ENCODE measurements at places on chromosomes 3 and 15.

DNA sequence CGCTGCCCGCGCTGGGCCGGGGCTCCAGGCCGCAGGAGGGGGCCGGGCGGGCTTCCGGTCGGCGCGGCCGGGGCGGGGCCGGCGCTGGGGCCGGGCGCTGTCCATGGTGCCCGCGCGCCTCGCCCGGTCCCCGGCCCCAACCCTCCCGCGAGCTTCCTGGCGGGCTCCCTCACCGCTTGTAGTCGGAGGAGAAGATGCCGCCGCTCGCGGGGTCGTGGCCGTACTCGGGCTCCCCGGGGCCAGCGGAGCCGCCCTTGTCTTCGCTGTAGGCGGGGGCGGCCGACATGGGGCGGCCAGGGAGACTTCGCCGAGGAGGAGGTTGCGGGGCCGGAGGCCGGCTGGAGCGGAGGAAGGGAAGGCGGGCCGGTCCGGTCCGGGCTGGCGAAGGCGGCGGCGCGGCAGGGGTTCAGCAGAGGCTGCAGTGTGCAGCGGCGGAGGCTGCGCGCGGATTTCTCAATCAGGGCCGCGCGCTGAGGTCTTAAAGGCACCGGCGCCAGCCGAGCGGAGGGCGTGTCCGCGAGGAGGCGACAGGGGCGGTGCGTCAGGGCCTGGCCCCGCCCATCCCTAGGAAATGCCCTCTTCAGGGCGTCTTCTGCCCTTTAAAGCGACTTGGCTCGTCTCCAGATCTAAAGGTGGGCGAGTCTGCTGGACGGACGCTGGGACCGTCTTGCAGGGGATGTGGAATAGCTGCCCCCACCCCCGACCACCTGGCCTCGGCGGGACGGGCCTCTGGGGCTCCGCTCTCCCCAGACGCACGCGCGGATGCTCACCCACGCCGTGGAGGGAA, at the start of gene AP3B2:
Gene AP3B2 (minus strand): TSS at position 455 of the 787 bp plus-strand sequence. CDS start 169 bp downstream, at position 286.
- peak; percentile 70 for DNase-seq

DNA sequence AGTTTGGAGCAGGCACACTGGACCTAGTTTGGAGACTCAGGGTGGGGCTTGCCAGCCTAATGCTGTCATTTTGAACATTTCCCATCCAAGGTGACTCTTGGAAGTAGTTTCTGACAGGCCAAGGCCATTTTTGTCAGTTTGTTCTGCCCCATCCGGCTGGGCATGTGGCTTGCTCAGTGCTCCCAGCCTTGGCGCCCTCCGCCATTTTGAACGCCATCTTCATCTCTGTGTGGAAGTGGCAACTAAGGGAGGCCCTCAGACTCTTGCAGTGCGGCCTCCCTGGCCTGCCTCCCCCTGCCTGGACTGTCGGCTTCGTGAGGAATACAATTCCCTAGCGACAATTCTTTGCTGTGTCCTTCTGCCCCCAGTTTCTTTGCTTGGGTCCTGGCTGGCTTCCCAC, 150.6 kb upstream of the RGMA start:
- no peak for DNase-seq

DNA sequence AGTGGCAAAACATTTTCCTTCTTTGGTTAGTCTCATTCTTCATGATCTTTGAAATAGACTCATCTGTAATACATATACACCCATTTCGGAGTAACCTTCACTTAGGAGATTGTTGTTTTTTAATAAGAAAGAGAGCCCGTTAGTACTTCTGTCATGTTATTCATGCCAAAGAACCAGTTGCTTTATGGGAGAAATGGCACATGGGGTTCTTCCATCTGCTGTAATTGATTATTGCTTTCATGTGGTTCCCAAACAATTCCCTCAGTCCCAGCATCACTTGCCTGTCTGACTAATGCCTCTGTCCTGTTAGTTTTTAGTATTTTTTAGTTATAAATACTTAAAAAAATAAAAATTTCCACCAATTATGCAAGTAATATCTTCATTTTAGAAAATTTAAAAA, 33.8 kb upstream of the FAH start:
- no peak for DNase-seq

DNA sequence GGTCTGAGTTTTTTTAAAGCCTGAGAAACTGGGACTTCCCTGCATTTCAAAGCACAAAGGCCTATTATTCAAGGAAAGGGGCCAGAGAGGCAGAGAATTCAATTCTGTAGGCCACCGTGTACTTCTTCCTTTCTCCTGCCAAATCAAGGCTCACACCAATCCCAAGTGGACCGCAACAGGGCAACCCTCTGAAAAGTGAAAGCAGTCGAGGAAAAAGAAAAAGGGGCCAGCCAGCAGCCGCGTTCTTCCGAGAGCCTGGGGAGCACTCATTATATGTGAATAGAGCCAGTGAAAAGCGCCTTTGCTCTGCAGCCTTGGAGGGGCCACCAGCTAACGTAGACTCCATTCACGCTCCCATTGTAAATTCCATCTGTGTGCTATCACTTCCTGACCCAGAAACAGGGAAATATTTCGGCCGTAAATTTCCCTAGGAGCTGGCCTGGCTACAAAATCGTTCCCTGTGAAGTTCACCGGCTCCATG, 45.9 kb upstream of the THUMPD3 start:
- no peak for DNase-seq

DNA sequence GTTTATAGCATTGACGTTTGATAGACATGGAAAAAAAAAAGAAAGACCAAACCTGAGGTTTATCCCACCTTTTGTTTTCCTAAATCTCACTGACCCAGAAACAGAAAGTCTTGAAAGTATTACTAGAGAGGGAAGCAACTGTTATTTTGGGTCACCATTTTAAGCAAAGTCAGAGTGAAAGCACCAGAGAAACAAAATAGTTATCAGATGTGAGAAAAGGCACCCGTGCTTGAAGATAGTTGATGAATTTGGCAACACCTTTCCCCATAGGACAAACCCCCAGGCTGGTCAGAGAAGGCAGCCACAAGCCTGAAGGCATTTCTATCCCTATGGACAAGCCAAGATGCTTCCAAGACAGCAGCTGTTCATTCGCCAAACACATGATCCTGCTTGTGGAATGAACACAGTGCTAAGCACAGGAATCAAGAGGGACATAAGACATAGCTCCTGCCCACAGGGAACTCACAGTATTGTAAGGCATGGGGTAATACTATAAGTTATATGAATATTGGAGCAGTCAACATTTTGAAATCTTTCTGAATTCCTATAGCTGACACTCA, 170.9 kb downstream of the ERC2 start:
- DNase-seq = no peak

DNA sequence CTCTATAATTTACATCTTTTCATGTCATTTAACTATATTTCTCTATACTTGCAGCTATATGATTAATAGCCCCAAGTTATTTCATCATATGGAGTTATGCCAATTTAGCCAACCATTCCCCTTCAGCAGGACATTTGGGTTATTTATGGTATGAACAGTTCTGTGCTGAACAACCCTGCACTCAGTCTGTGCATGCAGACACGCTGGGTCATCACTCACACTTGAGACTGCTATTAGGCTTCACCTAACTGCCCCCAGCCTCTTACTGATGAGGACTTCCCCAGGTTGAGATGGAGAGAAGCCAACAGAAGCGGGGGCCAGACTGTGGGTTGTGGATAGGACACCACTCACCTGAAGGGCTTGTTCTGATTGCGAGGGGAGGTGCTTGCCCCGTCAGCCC, 7.3 kb downstream of the TADA3 start:
- no peak for DNase-seq

DNA sequence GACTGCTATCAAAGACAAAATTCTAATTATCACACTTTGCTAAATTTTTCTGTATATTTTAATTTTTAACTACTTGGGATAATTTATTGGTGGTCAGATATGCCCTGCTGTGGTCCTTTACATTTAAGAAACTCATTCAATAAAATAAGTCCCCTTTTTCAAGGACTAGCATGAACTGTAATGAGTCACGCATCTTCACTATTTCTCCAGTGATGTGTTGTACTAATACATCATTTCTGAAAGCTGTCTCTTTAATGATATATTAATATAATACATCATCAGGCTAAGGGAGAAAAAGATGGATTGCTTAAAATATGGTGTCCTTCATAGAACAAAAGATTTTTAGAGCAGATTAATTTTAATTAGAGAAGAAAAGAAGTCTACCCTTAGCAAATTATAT, 901.4 kb downstream of the DIPK2A start:
- no peak for DNase-seq

- no peak for DNase-seq
Observed at GRCh38 chr3:35448121-35448520, 191.2 kb upstream of the ARPP21 start.

DNA sequence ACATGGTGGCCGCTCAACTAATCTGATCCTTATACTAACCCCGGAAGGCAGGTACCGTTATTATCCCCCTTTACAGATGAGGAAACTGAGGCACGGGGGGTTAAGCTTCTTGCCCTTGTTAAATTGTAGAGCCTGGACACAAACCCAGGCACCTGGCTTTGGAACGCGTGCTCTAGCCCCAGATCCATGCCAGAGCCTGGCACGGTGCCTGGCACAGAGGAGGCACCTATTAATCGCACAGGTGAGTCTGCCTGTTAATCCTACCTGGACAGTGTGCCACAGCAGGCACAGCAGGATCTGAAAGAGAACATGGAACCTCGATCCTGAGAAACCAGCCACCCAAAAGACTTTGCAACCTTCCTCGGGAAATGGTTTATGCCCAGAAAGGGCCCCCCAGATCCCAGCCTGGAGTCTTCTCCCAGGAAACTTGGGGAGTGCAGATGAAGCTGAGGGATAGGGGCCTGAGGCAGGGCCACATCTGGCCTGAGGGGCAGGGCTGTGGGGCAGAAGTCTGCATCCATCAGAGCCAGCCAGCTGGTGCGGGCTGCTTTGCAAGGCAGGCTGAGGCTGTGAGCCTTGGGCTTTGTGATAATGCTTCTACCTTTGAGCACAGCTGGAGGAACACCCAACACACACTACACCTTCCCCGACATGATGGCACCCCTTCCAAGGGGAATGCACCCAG, 55.3 kb upstream of the SLC6A1 start:
- DNase-seq = no peak

- DNase-seq = no peak
Observed at GRCh38 chr3:155391104-155391503, 97.6 kb upstream of the STRIT1 start.

GRCh38 chr15:43293432-43293831, 26.7 kb upstream of the TGM5 start:
- DNase-seq = no peak

GRCh38 chr15:60901647-60902046, 327.5 kb downstream of the RORA start:
- no peak for DNase-seq

GRCh38 chr3:46710229-46710628, 7.4 kb downstream of the PRSS50 start:
- DNase-seq = no peak

DNA sequence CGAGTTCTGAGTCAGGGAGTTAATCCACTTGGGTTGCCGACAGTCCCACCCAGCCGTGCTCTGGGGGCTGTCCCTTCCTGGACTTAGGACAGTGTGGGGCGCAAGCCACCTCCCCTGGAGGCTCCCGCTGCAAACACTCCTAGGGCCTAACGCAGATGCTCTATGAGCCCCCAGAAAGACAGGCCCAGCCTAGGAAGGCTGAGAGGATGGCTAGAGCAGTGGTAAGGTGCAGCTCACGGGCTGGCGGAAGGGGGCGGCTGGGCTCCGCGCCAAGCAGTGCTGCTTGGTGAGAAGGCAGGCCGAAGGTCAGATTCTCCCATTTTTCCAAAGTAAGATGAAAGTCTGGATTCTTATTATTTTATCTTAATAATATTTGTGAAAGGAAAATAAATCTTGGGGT, 84.6 kb upstream of the ALDH1L1 start:
- DNase-seq = no peak

- no peak for DNase-seq
Observed at GRCh38 chr3:135175728-135176277, 380.7 kb downstream of the EPHB1 start.

DNA sequence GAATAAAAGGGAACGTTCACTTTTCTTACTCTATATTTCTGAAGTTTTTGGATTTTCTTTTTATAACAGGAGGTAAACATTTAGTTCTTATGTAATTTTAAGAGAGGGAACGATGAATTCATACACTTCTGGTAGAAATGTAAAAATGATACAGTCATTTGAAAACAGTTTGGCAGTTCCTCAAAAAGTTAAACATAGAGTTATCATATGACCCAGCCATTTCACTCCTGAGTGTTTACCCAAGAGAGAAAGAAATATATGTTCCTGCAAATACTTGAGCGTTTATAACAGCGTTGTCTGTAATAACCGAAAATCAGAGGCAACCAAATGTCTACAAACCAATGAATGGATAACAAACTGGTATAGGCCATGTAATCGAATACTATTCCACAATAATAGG, 20.8 kb upstream of the CCR9 start:
- no peak for DNase-seq

- no peak for DNase-seq
Observed at GRCh38 chr3:141335531-141336061, 32.7 kb upstream of the ZBTB38 start.

- DNase-seq = no peak
Observed at GRCh38 chr15:42102646-42103235, 8.4 kb upstream of the PLA2G4D start.

DNA sequence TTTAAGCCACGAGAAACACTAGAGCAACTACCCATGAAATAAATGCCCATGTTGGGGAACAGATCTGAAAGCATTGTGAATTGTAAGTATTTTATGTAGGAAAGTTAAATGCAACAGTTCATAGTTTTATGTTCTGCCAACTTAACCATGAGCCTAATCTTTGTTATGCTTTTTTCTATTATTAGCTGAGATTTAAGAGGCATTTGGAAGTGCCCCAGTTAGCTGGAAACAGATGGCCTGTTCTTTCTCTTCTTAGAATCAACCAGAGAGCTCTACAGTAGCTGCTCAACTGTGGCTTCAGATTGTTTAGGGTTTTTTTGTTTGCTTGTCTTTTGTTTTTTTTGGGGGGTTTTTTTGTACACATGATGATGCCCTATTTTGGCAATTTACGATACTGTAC, 284.4 kb downstream of the KCNH8 start:
- no peak for DNase-seq
